Fibroblast of lung (primary cell): ENCODE measurements at places on chromosomes 3 and 15. TPM values are rescaled to one million over a fixed set of nuclear protein-coding genes. Genes with fewer than 3 reads are reported as not detected.

DNA sequence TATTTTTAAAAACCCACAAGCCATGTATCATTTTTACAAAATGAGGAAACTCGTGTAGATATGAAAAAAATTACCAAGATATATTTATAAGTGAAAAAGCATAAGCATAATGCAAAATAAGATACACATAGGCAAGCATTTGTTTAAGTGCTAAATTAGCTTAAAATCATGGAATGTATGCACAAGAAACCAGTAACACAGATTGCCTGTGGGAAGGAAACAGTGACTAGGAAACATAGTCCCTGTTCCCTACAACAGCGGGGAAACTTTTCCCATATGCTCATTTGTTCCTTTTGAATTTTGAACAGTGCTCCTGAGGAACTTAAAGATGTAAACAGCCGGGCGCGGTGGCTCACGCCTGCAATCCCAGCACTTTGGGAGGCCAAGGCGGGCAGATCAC, 169.5 kb downstream of the PDE8A start:
- no peak for DNase-seq
- no peaks in the 10 kb centered on the region for H3K27me3 ChIP-seq
- H3K36me3 ChIP-seq = no peaks in the 10 kb centered on the region
- H3K4me3 ChIP-seq = no peak overlapping the region
- no peak overlapping the region for H3K27ac ChIP-seq

DNA sequence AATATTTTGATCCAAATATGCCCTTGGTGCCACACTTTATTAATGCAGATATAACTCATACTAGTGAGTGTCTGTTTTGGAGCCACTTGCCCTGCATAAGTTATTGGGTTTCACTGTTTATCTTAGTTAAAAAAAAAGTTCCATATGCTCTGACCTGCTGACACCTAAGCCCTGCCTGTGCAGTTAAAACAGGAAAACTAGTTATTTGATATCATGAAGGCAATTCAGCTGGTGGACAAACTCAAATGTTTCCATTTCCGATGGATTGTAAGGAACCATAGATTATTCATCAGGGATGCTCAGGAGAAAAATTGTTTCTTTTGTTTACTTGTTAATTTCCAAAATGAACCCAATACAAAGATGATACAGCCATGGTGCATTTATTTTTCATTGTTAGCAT, 68.3 kb downstream of the NR2F2 start:
- DNase-seq = no peak
- no peak overlapping the region for H3K27ac ChIP-seq

- H3K4me1 ChIP-seq = no peaks in the 10 kb centered on the region
- no peak overlapping the region for H3K27ac ChIP-seq
- H3K36me3 ChIP-seq = no peaks in the 10 kb centered on the region
- H3K4me3 ChIP-seq = no peak overlapping the region
- DNase-seq = no peak
Observed at GRCh38 chr3:27281671-27282150, 87.5 kb downstream of the NEK10 start.

DNA sequence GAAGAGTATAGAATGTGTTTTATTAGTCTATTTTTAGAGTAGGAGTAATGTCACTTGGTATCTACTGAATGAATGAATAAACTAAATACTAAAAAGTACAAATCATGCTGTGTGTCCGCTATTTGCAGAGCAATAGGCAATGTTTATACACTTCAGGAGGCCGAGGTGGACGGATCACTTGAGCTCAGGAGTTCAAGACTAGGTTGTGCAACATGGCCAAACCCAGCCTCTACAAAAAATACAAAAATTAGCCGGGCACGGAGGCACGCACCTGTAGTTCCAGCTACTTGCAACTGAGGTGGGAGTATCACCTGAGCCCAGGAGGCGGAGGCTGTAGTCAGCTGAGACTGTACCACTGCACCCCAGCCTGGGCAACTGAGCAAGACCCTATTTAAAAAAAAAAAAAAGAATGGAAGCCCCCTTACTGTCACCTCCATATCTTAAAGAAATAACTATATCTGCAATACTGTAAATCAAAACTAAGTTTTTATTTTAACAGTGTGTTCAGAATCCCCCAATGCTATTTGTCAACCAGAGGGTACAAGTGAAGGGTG, 98.4 kb downstream of the DHX30 start:
- no peak overlapping the region for H3K4me3 ChIP-seq
- H3K27ac ChIP-seq = no peak overlapping the region
- H3K4me1 ChIP-seq = no peaks in the 10 kb centered on the region
- H3K27me3 ChIP-seq = no peaks in the 10 kb centered on the region

DNA sequence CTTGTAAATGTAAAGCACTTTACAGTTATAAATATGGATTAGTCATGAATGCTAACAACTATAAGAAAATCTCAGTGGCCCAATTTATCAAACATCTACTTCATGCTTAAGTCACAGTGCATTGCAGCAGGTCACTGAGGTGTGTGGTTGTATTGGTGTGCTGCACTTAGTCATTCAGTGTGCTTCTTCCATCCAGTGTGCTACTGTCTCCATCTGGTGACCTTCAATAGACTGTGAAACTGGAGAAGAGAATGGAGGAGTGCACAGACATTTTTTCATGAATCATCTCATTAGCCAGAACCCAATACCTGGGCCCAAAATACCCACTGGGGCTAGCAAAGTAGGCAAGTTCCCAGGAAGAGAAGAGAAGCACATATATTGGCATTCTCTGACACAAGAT, 199.6 kb downstream of the SHOX2 start:
- H3K27ac ChIP-seq = no peak overlapping the region
- no peaks in the 10 kb centered on the region for H3K4me1 ChIP-seq
- peak; percentile 3 for DNase-seq
- no peak overlapping the region for H3K4me3 ChIP-seq
- no peaks in the 10 kb centered on the region for H3K36me3 ChIP-seq
- no peaks in the 10 kb centered on the region for H3K27me3 ChIP-seq

- H3K36me3 ChIP-seq = no peaks in the 10 kb centered on the region
- H3K27ac ChIP-seq = no peak overlapping the region
- H3K4me3 ChIP-seq = no peak overlapping the region
Observed at GRCh38 chr15:89492934-89493631, 3.3 kb downstream of the RHCG start.

GRCh38 chr3:172675441-172676193, 35.2 kb downstream of the NCEH1 start:
- no peak overlapping the region for H3K4me3 ChIP-seq
- peak; percentile 71 for DNase-seq
- peaks cover 21% of the 10 kb centered on the region for H3K4me1 ChIP-seq

The CAMK2N2 gene
- total RNA-seq = under 0.01 TPM in 1 of 2 replicates, not detected in the other

The RPP25 gene
- total RNA-seq = 0.50 and 3.1 TPM in 2 replicates

The TM4SF18 gene
- not detected in 2 replicates for total RNA-seq

The TGM4 gene
- not detected in 2 replicates for total RNA-seq

The CX3CR1 gene
- total RNA-seq = under 0.01 TPM in 1 of 2 replicates, not detected in the other

The FBXL22 gene
- total RNA-seq = 0.26 and 0.50 TPM in 2 replicates
